ENCODE measurements at places on chromosomes 5 and 9.

GRCh38 chr9:15178631-15179030, 128.4 kb downstream of the TTC39B start:
- no peak for DNase-seq

GRCh38 chr9:114588210-114588609, 641 bp downstream of the ATP6V1G1 start:
- DNase-seq = no peak

DNA sequence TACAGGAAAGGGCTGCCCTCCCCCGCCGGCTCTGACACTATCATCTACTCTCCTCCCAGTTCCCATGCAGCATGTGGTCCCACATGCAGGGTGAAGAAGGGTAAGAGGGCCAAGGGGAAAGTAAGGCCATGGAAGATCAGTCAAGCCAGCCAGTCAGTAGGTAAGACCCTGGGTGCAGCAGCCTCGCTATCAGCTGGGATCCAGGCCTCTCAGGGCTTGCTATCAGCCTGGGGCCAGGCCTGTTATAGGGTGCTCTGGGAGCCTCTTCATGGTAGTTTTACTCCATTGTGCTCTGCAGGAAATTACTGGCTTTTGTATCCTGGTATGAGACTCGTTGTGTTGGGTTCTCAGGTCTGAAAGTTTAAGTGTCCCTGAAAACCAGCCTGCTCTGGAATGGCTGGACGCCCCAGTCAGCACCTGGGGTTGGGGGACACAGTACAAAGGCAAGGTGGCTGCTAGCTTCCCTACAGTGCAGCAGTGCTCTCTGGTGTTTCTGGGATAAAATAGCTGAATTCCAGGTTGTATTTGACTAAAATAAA, 21.4 kb downstream of the SLC22A4 start:
- no peak for DNase-seq

GRCh38 chr5:146409054-146409671, 38.0 kb upstream of the TCERG1 start:
- DNase-seq = no peak

- peak; percentile 62 for DNase-seq
Observed at GRCh38 chr9:88418715-88419540, 30.7 kb downstream of the SPIN1 start.

DNA sequence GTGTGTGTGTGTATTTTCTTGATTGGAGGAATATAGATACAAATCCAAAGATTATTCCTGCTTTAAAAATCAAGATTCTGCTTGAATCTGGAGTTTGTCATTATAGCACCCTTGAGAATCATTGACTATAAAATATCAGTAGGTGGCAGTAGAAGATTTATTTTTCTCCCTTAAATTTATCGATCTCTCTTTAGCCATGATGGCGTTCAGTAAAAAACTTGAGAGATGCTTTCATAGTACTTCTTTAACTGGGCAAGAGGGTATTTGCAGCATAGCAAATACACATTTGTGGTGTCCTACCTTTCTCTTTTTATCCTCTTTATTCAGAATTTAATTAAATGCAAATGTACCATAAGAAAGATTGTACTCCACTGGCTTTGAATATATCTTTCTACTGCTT, 307.7 kb downstream of the ADGRV1 start:
- DNase-seq = peak; percentile 66

- peak; percentile 75 for DNase-seq
Observed at GRCh38 chr5:143141652-143142051, 261.8 kb downstream of the NR3C1 start.

DNA sequence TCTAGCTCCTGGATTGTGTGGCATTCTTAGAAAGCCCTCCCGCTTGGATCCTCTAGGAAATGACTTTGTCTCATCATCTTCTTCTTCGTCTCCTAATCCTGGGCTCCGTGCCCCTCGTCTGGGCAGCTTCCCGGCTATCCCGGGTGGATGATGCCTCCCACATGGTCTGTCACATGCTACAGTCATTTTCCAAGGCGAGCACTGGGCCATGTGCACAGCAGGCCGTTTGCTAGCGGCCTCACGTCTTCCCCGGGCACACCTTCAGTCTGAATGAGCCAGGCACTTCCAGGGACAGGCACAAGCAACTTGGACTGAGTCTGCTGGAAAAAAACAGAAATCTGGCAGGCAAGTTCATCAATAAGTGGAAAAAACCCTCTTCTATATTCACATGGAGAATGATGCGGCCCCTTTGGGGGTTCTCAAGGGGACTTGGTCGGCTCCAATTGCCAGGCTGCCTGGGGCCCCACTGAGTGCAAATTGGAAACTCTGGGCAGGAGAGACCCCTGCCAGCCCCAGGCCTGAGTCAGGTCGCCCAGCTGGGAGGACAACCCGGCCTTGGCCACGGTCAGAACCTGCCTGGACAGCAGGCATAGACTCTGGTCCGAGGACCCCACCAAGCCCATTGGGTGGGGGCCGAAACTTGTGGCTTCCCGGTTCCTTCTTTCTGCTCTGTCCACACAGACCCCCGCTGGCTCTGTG, 11.1 kb upstream of the WNK2 start:
- no peak for DNase-seq

DNA sequence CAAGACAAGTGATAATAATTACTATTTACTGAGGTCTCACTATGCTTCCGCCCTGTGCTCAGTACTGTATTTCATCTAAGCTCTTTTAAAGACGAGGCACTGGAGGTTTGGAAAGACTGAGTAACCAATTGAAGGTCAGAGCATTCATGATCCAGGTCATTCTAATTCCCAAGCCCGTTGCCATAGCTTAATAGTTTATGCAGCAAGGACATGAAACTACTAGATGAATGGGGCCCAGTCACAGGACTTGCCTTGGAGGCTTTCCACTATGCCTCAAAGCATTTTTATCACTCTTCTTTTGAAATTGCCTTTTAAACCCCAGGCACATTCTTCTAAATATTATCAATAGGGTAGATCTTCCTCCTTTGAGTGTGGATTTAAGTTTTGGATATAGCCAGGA, 17.2 kb upstream of the NFIB start:
- DNase-seq = no peak

DNA sequence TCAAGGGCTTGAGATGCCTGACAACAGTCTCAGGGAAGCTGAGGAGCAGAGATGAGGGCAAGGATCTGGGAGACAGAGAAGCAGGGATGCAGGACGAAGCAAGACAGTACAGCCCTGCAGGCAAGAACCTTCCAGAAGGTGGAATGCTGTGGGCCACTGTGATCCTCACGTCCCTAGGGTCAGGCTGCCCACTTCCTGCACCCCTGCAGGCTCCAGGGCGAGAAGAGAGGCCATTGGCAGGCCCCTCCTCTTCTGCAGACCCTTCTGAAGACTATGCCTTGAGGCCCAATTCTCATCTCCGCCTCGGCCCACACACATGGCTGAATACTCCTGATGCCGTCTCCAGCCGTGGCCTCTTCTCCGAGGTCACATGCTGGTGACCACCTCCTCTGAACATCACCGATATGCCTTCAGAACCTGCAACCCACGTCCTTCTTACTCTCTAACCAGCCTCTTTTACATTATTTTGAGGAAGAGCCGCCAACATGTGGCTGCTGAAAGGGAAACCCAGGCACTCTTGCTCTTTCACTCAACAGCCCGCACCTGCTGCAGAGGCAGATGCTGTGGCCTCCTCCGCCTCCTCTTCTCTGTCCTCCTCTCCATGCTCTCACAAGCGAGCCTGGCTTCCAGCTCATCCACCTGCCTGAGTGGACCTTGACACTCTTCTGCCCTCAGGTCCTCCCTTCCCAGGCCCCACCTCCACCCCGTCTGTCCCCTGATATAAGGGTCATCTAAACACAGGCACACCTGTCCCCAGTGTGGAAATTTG, 181.5 kb downstream of the IRX2 start:
- peak; percentile 22 for DNase-seq

- DNase-seq = no peak
Observed at GRCh38 chr9:100020121-100020795, 78.5 kb downstream of the ERP44 start.

DNA sequence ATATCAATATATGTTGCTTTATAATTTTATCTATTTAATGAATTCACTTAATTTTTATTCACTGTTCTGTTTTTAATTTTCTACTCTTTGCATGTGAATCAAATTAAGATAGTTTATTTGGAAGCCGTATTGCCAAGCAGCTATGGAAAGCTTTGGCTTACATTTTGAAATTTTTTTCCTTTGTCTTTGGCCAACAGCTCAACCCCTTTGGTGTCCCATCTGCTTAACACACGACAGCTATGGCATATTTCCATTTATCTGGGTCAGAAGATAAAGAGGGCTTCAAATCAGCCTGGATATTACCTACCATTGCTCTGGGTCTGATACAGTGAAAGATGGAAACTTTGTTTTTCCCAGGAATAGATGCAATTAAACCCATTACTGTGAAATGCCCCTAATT, 201.0 kb downstream of the WDR70 start:
- DNase-seq = no peak

DNA sequence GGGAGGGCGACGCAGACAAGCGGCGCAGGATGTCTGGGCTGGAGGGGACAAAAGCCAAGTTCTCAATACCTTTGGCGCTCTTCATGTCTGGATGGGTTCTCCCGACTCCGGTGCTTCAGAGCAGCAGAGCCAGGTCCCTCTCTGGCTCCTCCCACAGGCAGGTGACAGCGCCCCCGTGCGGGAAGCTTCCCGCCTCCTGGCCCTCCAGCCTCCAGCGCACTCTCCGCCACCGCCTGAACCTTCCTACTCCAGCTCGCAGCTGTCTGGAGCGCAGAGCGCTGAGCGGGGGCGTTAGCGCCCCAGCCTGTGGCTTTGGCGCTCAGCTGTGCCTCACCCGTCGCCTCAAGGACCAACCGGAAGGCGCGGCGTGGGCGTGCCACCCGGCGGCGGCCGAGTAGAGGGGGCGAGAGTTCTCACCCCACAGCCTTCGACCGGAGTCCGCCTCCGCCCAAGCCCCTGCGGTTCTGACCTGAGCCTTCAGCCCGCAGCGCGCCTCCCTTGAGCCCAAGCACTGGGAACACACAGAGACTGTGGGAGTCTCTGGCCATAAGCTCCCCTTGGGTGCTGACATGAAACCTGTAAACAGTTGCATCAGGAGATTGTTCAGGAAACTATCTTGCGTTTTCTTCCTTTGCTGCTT, at the start of gene SLCO4C1:
Gene SLCO4C1, minus strand, starts transcription at position 107 of the 640 bp plus-strand sequence. Its CDS starts 22 bp downstream, at position 85.
- DNase-seq = peak; percentile 91

- peak; percentile 62 for DNase-seq
Observed at GRCh38 chr5:52560366-52560765, 227.3 kb upstream of the ITGA1 start.

GRCh38 chr5:96172436-96172835, 210.8 kb upstream of the ELL2 start:
- DNase-seq = no peak
